T1000 (cell line): ENCODE measurements at places on chromosomes 7 and 10.
A peak's percentile ranks its signal among the peaks of the same experiment; 100 is the strongest.

- DNase-seq, result no peak
These were observed 12.6 kb downstream of the FAM200A start for GRCh38 chr7:99539213-99539811.

DNA sequence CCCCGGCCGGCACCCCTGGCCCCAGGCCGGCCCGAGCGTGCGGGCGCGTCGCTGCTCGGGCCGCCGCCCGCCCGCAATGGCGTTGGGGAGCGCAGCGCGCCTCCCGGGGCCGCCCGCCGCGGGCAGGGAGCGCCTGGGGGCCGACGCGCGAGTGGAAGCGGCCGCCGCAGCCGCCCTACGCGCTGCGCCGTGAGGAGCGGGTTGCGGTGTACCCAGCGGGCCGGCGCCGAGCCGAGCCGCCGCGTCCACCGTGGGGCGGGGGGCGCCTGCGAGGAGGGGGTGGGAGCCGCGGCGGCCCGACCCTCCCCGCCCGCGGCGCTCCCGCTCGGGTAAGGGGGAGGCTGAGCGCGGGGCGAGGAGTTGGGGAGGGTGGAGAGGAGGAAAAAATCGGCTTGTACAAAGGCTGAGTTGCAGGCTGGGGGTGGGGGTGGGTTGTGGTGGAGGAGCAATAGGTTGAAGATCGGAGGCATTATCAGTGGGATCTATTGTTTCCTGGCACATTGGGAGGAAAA, 473 bp downstream of the PPP1R9A start:
- no peak for DNase-seq

DNA sequence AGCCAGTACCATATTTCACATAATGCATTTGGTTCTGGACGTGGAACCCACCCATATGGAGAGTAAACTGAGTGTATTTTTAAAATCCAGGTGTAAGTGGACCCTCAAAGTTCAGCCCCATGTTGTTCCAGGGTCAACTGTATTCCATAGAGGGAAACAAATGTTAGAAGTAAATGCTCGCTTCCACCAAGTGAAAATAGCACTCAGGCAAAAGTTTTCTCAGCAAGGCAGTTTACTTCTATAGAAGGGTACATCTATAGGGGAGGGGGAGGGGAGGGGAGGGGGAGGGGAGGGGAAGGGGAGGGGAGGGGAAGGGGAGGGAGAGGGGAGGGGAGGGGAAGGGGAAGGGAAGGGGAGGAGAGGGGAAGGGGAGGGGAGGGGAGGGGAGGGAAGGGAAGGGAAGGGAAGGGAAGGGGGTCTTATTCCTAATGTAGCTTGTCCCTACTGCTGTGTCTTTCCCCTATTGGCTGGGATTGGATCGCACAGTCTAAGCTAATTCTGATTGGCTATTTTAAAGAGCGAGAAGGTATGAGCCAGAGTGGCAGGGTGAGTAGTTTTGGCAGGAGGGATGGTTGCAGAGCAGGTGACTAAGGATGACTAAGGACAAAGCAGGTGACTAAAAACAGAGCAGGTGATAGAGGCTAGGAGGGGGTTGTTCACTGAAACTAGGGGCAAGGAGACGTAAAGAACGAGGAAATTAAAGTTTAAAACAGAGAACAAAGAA, 29.1 kb downstream of the GARIN1A start:
- no peak for DNase-seq

- no peak for DNase-seq
These were observed 15.4 kb downstream of the CTBP2 start for GRCh38 chr10:125144693-125145623.

GRCh38 chr7:80588591-80588990, 49.9 kb upstream of the CD36 start:
- no peak for DNase-seq

- DNase-seq, result peak; percentile 19
These were observed 652.8 kb downstream of the KCNMA1 start for GRCh38 chr10:76984559-76985443.

DNA sequence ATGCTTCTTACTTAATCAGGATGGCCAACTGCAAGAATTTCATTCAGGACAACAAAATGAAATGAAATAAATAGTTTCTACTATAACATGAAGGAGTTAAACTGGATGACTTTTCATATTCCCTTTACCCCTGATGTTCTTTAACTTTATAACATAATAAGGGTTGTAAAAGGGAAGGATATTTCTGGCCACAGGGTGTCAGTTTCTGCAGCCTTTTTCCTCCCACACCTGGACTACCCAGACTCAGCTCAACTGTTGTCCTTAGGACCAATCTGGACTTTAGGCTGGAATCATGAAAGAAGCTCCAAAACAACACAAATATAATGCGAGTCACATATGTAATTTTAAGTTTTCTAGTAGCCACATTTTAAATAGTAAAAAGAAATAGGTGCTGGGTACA, 43.4 kb downstream of the PRPS1L1 start:
- no peak for DNase-seq

DNA sequence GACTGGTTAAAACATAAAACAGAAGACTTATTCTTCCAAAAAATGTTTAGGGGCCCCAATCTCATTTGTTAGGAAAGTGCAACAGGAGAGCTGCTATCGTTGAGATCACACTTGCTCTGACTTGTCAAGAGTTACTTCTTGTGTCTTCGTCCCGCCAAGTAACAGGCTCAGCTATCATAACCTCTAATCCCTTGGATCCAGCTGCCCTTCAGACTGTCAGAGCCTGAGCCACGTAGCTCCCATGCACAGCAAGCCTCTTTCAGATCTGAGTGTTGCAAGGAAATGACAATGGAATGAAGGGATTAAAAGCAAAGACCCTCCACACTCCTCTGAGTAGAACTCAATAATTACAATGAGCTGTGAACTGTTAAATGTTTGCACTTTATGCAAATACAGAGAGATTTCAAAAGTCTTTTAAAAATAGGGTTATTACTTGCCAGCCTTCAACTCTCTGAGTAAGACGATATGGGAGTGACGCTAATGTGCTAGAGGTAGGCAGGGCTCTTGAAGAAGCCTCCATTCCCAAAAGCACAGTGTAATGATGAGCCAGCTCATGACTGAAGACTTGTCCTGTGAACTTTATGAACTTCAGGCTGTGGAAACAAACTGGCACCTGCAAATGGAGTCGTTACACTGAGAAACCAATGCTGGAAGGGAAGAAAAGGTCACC, 28.4 kb upstream of the CDK13 start:
- no peak for DNase-seq

- DNase-seq, result no peak
These were observed 371.0 kb downstream of the FRMD4A start for GRCh38 chr10:13959443-13960359.

DNA sequence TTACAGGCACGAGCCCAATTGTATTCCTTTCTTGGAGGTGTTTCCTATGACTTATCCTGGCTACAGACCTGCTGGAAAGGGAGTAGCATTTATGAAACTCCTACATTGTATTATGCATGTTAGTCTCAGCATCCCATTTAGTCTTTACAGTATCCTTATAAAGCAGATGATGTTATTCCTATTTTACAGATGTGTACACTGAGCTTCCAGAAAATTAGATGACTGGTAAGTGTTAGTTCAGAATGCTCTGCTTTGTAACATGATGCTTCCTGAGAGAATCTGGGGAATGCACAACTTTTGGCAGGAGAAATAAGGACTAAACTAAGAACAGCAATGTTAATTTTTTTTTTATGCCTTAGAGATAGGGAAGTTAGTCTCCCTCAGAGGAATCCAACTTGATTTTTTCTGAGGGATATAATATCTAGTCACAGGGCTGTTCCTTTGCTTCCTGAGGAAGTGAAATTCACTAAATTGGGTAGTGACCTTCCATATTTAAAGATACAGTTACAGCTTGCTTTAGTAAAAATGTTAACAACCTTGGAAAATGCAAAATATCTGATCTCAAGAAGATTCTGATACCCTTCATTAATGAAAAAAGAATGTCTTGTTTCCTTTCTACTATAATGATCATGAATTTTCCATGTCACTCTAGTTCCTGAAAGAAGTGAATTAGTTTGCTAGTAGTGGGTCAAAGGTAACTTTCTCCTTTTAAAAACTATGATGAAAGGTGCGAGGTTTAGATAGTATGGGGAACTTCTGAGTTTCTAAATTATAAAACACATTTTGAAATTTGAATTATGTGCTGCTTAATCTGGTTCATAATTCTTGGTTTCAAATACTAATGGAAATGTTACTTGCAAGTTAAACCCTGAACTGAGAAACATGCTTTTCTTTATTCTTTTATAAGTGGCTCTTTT, 194.0 kb upstream of the PRPS1L1 start:
- no peak for DNase-seq
